T-cell (primary cell): ENCODE measurements at places on chromosomes 16 and 17.

DNA sequence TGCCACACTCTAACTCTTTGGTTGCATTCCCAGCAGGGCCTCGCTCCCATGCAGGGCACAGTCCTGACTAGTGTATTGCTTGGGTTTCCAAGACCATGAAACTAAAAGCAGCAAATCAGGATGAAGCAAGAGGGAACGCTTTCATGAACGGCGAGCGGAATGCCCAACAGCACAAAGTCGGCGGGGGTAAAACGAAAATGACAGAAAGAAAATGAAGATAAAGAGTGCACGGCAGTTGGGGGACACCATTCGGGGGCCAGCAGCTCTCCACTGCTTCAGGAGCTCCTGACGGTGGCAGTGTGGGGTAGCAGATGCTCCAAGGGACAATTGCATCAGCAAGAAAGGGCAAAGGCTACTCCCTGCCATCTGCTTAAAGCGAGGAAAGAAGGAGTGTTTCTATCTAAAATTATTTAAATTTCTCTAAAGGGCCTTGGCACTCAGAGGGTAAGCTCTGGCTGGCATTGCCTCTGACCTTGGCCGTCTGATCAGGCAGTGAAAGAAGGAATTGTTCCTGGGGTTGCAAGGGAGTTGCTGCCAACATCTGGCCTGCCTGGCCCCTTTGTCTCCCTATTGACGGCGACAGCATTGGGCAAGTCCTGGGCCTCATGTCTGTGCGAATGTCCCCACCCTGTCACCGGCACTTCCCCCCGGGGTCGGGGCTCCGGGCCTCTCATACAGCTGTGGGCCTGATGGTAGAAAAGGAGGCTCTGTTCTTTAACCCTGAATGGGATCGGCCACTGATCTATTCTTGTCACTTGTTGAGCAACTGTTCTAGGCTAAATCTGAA is 138.2 kb downstream of the CMIP start:
- no peak for DNase-seq

DNA sequence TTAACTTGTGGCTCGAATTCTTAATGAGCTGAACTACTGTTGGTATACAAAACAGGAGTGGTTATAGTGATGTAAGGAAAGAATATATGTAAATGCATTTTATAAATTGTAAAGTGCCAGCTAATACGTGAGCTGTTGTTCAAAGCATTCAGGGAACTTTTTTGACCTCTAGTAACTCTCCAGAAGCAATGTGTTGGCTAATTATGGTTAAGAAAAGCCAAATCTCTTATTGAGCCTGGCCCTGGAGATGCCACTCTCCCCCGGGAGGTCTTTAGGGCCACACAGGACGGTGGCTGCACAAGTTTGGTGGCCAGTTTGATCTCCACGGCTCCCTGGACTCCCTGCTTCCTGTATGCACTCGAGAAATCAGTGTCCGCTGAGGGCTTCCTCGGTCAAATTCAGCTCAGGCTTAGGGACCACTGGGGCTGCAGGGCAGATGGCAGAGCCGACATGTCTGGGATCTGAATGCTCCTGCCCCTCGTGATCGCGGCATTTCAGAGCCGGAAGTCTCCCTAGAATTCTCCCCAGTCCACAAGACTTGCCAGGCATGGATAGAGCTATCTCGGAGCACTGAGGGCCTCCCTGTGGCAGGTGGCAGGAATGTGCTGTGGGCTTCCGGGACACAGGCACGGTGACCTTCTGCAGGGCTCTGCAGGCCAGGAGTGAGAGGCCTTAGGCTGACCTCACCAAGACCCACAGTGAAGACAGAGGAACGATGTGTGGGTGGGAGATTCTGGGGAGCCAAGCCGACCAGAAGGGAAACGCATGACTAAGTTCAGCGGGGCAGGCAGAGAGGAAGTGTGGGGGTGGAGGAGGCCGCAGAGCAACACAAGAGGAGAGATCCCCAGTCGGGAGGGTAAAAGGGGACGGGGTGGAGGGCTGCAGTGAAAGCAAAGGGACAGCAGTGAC is 18.6 kb upstream of the PITPNM3 start:
- DNase-seq, result no peak

GRCh38 chr16:83623091-83623730 is 184.6 kb upstream of the HSBP1 start:
- DNase-seq, result no peak

DNA sequence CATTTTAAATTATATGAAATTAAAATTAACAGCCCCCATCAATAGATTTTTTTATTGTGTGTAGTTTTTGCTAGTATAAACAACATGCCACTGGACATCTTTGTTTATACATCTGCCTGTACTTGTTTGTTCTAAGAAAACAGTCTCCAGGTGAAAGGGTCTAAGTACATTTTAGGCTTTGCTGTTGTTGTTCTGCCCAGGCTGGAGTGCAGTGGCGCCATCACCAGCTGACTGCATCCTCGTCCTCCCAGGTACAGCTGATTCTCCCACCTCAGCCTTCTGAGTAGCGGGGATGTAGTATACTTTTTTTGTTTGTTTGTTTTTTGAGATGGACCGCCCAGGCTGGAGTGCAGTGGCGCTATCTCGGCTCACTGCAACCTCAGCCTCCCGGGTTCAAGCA is 25.5 kb downstream of the C17orf58 start:
- no peak for DNase-seq

DNA sequence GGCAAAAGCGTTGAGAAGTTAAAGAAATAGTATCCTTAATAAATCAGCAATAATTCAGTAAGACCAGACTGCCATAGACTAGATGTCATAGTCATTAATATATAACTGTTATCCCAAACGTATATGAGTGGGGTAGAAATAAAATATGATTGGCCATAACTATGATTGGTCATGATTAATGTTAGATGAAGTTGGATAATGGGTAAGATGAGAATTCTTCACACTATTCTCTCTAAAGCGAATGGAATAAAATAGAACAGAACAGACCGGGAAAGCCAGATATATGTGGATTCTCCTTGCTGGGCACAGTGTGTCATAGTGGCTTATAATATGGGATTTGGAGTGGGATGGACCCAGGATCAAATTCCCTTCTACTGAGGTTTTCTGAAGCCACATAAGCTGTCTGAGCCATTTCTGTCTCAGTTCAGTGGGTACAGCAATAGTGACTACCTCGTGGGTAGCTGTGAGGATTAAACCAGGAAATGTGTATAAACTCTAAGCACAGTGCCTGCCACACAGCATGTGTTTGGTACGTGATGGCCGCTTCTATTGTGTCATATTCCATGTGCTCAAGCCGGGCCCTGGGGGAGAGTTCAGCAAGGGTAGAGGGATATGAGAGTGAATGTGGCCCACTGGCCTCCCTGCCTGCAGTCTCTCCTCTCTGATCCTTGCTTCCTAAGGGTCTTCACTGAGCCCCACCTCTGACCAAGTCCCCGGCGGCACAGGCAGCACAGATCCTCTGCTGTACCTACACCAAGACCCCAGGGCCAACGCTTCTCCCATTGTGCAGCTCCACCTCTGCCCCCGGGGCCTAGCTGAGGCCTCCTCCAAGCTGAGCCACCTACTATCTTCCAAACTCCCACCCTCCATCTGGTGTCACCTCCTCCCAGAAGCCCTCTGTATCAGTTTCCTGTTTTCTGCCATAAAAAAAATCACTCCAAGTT is 3.7 kb downstream of the CETP start:
- no peak for DNase-seq

DNA sequence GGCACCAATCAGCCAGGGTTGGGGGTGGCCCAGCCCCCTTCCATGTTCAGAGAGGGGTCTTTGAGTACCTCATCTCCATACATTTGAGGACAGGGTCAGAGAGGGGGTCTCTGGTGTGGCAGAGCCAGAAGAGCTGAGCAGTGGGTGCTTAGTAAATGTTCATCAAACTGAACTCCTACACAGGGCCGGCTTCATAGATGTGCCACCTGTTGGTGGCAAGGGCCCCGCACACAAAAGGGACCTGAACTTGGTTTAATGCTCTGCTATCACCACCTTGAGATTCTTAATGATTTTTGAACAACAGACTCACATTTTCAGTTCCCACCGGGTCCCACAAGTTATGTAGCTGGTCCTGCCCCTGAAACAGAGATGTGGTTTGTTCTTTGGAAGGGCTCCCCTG is 9.0 kb upstream of the C1QL1 start:
- DNase-seq, result no peak

DNA sequence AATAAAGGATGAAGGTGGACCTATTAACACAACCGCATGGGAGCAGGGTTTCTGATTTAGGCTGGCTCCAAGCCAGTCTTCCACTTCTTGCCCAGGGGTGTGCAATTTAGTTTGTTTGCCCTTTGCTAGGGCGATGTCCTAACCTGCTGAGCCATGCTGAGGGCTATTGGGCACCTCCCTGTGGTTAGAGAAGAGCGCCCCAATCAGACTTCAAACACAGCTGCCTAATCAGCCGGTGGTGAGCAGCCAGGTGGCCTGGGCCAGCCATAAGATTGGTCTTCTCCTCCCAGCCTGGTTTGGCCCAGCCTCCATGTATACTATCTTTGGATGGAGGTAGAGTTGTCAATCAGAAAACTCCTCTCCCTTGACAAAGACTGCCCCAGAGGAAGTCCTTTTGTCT is 15.7 kb downstream of the TMEM94 start:
- DNase-seq, result no peak

GRCh38 chr16:26705346-26705745 is 361.4 kb upstream of the C16orf82 start:
- DNase-seq, result no peak

DNA sequence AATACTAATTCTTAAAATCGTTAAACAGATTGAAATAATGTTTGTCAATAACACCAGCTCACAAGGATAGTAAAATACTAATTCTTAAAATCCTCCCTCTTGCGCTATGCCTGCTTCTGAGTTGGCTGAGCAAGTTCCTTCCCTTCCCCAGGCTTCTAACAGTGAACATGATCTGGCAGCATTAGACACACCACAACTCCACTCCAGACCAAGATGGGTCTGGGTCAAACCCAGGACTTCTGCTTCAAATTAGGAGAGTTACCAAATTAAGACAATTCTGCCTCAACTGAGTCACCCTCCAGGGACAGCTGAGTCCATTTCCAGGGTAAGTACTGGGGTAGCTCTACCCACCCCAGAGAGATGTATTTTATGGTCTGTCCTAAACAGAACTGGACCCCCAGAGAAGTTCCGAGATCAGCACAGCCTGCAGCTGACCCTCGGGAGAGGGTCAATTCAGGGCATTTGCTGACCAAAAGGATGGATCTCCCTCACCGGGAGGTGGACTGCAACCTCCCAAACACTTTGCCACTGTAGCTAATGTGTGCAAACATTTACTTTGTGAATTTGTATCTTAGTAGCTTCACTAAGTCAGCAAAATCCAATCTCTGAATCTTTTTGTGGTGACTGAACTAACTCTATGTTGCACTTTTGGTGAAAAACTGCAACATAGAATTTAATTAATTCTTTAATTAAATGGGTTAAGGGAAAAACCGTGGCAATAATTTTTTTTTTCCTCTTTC is 48.8 kb downstream of the ADCY9 start:
- no peak for DNase-seq

DNA sequence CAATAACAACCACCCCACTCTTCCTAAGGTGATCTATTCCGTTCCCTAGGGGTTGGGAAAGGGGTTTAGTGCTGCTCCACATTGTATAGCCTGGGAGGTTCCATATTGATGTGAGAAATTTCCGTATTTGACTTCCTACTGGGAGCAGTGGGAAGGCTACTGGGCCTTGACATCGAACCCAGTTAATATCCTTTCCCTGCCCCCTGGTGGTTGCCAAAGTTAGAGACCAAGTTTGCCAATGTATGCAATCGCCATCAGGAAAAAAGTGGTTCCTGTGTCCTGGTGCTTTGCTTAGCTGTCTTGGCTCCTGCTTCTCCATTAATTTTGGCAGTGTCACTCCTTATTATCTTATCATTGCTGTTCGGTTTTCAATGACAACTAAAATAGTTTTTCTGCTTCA is 914.9 kb downstream of the KCNJ2 start:
- DNase-seq, result no peak

DNA sequence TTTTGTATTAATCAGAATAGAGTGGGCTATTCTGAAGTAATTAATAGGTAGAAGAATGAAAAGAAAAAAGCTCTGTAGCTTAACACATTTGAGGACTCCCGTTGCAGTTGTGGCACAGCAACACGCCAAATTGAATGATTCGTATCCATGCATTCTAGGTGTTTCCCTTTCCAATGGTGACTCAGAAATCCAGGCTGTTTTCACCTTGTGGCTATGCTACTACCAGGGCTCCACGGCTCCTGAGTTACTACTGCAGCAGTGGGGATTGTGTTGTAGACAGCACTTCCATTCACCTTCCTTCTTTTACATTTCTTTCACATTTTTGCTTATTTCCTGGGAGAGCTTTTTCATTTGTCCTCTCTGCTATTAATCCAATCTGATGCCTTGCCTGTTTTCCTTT is 1616.4 kb downstream of the CDH8 start:
- no peak for DNase-seq

- DNase-seq, result no peak
These were observed 14.7 kb upstream of the ST6GALNAC1 start for GRCh38 chr17:76658242-76658662.

DNA sequence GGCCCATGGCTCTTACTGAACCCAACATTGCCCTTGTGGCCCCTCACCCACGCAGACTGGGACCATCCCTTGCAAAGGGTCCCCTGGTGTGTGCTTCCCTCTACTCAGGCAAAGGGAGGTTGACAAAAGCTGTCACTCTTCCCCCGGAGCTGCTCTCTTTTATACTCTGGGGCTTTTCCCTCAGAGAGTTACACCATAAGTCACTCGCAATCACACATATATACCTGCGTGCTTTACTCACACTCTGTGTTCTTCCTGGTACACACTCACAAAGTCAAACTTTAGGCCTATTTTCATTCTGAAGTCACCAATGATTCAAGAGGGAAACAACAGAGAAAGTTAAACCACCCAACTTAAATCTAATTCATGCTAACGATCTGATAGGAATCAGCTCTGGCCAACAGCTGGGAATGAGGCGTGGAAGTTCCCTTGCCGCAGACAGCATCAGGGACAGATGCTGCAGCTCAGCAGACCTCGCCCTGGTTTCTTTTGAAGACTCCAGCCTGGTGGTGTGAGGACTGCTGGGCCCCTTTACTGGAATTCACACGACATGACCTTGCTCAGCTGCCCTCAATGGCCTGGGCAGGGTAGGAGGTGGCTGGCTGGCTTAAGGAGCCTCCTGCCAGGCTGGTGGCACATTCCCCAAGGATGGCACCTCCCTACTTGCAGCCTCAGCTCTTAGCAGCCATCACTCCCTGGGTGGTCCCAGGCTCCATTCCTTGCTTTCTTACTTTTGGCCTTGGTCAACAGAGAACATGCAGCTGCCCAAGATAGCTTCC is 27.3 kb downstream of the HIC1 start:
- no peak for DNase-seq
